ENCODE measurements at places on chromosomes 3 and 15.

DNA sequence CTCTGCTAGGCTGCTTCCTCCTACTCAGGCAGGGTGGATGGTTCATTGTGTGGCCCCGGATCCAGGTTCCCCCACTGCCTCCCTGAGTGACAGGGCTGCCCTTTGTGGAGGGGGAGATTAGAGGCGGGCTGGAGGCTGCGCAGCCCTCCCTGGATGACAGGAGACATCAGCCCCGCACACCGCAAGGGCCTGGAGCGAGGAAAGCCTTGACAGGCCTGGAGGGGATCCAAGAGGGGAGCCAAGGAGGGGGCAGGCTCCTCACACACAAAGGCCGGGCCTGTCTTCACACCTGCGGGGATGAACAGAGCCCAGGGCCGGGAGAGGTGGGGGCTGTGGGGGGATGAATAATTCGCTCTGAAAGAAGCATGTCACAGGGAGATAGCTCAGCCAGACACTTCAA is 72.9 kb downstream of the RPN1 start:
- no peak for DNase-seq

- no peak for DNase-seq
Observed at GRCh38 chr15:72198356-72199204, 993 bp upstream of the GRAMD2A start.

DNA sequence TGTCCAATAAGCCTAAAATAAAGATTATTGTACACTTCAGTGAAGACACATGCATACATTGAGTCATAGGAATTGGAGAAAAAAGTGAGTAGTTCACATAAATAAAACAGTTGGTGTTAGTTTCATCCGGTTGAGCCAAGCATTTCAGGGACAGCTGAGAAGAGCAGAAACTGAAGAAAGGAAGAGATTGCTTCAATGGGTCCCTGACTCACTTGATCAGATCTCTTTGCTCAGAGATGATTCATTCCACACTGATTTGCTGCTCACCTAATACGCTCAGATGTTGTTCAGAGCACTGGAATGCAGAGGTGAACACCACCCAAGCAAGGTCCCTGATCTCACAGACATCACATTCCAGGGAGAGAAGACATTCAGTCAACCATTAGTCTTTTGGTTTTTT is 93.7 kb downstream of the RAD18 start:
- peak; percentile 95 for DNase-seq

GRCh38 chr3:179446501-179446900 is 4.8 kb downstream of the GNB4 start:
- no peak for DNase-seq

DNA sequence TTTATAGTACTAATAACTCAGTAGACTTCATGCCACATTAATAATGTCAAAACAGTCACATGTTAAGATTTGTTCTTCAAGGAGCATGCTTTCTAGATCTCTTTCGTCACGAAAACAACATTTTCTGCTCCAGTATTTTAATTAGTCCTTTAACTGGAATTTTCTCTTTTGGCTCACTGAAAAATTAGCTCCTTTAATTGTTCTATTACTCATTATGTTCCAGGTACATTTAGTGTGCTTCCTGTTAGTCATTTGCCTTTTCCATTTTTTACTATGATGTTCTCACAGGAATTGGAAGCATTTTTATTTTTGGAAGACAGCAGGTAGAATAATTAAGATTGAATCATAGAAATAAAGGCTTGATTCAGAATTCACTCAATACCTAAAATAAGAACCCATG is 111.2 kb downstream of the SLC9A9 start:
- DNase-seq: no peak

GRCh38 chr3:148873270-148873927 is 8.3 kb downstream of the CPA3 start:
- DNase-seq: no peak

- DNase-seq: no peak
Observed at GRCh38 chr3:24490151-24490550, 4.5 kb downstream of the THRB start.

DNA sequence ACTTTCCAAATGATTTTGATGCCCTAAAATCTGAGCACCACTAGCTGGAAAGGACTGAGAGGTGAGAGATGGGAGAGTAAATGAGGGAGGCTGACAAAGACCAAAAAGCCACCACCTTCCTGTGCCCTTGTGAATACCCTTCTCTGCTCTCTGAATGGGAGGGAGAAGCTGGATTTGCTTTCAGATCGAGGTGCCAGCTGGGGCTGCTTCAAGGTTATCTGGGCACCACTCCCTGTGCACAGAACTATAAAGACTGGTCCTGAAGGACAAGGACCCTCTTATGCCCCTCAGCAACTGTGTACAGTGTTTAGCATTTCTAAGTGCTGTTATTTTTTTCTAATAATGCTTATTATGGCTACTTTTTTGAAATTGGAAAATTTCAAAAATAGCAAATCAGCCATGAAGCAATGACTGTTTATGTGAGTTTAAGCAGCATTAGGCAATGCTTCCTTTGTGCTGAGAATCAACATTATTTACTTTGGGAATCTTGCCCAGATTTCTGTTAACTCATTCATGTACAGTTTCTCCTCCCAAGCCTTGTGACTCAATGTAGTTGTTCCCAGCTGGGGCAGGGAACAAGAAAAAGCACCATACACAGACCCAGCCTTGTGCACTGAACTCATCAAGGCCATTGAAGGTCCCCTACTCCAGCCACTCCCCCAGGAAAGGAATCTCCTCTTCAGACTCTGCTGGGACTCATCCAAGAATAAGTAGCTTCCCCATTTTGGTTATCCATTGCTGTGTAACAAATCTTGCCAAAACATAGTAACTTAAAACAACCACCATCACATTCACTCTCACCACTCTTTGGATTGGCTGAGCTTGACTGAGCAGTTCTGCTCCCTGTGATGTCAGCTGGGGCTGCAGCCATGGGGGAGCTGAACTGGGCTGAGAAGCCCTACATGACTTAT is 37.3 kb upstream of the CDV3 start:
- DNase-seq: peak; percentile 88

- peak; percentile 82 for DNase-seq
Observed at GRCh38 chr3:130963878-130964277, 62.7 kb downstream of the ASTE1 start.

GRCh38 chr3:163218336-163218735 is 1721.7 kb downstream of the OTOL1 start:
- DNase-seq: no peak

- DNase-seq: no peak
Observed at GRCh38 chr3:145678401-145678800, 482.6 kb downstream of the PLOD2 start.

GRCh38 chr3:41507336-41508062 is 308.2 kb downstream of the CTNNB1 start:
- DNase-seq: no peak

GRCh38 chr3:129197321-129197720 is 13.6 kb upstream of the CNBP start:
- no peak for DNase-seq

GRCh38 chr15:93974804-93975481 is 256.4 kb upstream of the MCTP2 start:
- peak; percentile 16 for DNase-seq

- peak; percentile 15 for DNase-seq
Observed at GRCh38 chr3:106542101-106542769, 673.4 kb upstream of the CBLB start.

DNA sequence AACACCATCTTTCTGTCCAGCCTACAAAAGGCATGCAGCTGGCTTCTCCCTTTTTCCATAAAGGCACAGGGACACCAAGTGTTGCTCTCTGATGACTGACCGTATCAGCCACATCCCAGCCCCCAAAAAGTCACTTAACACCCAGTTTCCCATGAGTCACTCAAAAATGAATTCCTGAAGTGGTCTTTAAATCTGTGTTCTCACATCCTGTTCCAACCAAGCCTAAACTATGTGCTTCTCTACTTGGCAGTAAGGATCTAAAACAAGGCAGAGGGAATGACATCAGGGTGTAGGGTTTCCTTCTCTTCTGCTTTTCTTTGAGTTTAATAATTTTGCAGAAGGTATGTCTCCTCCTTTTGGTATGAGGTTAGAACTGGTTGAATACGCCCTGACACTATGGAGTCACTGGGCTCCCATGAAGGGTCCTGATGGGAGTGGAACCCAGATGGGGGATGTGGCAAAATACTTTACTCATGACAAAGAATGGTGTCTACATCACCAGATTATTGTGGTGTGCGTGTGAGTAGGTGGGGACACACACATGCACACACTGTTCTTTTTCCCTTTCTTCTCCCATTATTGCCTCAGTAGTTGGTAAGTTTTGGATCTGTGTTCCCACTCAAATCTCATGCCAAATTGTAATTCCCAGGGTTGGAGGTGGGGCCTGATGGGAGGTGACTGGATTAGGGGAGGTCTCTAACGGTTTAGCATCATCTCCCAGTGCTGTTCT is 35.6 kb upstream of the CCK start:
- DNase-seq: no peak

DNA sequence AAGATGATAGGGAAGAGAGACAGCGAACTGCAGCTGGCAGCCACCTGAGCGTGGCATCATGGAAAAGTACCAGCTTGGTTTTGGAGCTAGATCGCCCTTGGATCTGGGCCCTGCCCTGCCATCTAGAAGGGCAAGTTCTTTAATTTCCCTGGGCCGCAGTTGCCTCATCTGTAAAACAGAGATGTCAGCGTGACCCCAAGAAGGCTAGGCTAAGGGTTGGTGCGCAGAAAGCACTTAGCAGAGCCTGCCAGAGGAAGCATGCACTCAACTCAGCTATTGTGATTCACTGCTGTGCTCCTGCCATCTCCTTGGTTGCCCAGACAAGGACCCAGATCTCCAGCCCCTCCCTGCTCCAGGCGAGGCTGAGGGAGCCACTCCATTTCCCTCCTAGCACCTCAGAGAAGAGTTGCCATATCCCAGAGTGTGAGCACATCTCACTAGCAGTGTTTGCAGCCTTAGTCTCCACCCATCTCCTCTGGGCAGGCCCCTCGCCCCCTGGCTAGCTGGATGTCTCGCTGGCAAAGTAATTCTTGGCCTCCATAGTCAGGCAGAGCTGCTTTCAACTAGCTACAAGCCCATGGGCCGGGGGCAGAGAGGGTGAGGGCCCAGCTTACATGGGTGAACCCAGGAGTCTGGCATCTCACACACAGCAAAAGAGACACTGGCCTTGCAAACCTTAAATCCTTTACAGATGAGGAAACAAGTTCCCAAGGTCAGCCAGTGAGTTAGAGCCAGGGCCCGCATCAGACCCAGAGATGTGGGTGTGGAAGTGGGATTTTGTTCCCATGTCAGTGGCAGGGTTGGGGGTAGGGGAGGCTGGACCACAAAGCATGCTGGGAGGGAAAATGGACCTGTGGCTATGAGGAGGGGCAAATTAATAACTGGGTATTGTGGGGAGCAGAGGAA is 280.7 kb upstream of the TLE3 start:
- no peak for DNase-seq

- no peak for DNase-seq
Observed at GRCh38 chr3:116191409-116191808, 253.9 kb downstream of the LSAMP start.

GRCh38 chr3:97691354-97691753 is 73.2 kb upstream of the ARL6 start:
- DNase-seq: no peak

- no peak for DNase-seq
Observed at GRCh38 chr3:185632996-185633395, 46.9 kb downstream of the SENP2 start.

GRCh38 chr3:98817547-98818041 is 54.5 kb downstream of the ST3GAL6 start:
- peak; percentile 21 for DNase-seq

- no peak for DNase-seq
Observed at GRCh38 chr15:68277131-68277602, 378 bp upstream of the FEM1B start.

DNA sequence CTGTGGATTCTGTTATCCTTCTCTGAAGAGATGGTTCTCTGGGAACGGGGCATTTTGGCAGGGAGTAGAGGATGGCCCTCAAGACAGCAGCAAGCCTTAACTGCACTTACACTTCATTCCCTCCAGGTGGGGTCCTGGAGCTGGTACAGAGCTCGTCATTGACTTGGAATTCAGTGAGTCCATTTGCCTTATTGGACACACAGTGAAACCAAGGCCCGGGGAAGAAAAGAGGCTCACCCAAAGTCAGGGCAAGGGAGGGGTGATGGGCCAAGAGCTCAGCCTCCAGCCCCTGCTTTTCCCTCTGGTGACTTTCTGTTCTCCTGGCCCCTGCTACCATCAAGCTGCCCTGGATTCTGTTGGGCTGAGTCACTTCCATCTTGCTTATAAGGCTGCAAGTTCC is 125.6 kb downstream of the ETFA start:
- peak; percentile 26 for DNase-seq

DNA sequence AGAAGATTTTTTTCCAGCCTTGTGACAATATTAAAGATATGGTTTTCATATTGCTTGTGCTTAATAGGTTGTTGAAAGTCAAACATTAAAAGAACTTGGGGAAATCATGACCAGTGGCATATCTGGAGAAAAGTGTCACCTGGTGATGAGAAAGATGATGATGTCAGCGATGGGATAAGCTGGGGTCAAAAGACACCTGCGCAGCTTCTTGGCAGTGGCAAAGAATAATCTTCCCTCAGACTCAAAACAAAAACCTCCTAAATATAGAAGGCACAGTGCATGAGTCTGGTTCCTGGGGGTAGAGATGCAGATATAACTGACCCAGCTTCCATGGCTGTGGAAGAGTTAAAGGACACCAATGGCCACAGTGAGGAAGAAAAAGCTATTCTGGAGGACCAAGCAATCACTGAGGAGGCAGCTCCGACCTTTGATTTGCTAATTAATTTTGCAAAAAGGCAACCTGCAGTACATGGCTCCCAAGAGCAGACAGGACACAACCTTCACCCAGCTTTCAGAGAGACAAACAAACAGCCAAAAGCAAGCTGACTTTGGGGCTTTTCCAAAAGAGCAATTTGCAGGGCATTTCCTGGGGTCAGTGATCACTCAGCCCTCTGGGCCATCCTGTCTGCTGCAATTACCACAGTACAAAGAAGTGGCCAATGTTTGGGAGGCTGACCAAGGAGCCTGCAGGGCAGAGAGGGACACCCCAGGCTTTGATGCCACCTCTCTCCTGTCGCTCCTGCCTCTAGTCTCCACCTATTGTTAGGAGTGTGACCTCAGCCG is 17.6 kb upstream of the SEMA5B start:
- no peak for DNase-seq

- no peak for DNase-seq
Observed at GRCh38 chr15:58593870-58594269, 155.6 kb downstream of the ADAM10 start.

DNA sequence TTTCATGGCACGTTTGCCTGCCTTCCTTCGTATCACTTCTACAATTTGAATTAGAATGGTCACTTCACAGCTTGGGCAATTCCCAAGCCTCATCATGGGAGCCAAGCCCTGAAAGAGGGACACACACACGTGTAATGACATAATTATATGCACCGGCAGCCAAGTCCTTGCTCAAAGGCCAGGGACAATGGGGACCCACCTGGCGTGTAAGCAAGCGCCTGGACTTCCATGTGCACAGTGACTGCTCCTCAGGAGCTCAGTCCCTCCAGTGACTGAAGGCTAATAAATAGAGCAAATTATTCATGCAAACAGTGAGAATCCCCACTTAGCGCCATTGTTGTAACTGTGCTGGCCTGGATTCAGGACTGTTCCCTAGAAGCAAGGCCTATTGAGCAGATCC is 115.1 kb downstream of the DNAJB8 start:
- DNase-seq: no peak
